IMR-90 (cell line): ENCODE measurements at places on chromosomes 7 and 10. TPM values are rescaled to one million over a fixed set of nuclear protein-coding genes. Genes with fewer than 3 reads are reported as not detected.
A peak's percentile ranks its signal among the peaks of the same experiment; 100 is the strongest.

DNA sequence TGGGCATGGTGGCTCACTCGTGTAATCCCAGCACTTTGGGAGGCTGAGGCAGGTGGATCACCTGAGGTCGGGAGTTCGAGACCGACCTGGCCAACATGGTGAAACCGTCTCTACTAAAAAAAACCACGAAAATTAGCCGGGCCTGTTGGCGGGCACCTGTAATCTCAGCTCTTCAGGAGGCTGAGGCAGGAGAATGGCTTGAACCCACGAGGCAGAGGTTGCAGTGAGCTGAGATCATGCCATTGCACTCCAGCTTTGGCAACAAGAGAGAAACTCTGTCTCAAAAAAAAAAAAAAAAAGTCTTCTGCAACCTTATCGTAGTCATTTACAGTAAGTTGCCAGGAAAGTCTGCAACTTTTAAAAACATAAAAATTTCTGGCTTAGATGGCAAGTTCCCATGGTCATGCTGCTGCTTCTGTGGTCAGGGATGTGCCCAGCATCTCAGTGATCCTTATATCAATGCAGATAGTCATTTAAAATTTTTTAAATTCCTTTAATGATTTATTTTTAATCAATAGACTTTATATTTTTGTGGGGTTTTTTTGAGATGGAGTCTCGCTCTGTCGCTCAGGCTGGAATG lies 15.6 kb downstream of the SUFU start:
- DNase-seq: no peak

SORCS1 gene
- total RNA-seq: under 0.01 TPM in 1 of 2 replicates, not detected in the other

- no peak for DNase-seq
These were observed 55.0 kb downstream of the KIAA1549 start for GRCh38 chr7:138926241-138926612.

EFCAB10 gene
- total RNA-seq: not detected in 2 replicates

DNA sequence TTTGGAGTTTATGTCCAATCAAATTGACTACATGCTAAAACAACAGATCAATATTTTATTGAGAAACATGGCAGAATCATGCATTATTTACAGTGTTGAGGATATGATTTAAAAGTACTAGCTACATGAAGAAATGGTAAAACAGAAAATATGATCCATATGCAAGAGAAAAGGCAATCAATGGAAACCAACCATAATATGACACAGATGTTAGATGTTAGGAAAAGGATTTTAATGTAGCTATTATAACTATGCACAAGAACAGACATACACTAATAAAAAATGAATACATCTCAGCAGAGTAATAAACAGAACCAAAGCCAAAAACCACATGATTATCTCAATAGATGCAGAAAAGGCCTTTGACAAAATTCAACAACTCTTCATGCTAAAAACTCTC lies 166.2 kb upstream of the CACNA2D1 start:
- no peak for DNase-seq

DNA sequence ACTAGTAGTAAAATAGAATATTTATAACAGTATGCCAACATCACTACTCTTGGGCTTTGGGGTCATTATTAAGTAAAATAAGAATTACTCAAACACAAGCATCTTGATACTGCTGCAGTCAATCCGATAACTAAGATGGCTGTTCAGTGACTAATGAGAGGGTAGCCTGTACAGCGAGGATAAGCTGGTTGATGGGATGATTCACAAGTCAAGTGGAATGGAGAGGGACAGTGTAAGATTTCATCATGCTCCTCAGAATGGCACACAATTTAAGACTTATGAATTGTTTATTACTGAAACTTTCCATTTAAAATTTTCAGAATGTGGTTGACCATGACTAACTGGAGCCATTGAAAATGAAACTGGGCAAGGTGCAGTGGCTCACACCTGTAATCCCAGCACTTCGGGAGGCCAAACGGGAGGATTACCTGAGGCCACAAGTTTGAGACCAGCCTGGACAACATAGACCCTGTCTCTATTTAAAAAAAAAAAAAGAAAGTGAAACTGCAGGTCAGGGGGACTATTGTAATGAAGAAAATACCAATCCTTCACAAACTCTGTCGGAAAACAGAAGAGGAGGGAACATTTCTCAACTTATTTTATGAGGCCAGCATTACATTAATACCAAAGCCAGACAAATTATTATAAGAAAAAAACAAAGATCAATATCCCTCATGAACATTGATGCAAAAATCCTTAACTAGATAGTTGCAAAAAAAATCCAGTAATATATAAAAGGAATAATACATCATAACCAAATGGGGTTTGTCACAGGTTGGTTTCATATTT lies 11.2 kb downstream of the AVL9 start:
- DNase-seq: peak; percentile 90

DNA sequence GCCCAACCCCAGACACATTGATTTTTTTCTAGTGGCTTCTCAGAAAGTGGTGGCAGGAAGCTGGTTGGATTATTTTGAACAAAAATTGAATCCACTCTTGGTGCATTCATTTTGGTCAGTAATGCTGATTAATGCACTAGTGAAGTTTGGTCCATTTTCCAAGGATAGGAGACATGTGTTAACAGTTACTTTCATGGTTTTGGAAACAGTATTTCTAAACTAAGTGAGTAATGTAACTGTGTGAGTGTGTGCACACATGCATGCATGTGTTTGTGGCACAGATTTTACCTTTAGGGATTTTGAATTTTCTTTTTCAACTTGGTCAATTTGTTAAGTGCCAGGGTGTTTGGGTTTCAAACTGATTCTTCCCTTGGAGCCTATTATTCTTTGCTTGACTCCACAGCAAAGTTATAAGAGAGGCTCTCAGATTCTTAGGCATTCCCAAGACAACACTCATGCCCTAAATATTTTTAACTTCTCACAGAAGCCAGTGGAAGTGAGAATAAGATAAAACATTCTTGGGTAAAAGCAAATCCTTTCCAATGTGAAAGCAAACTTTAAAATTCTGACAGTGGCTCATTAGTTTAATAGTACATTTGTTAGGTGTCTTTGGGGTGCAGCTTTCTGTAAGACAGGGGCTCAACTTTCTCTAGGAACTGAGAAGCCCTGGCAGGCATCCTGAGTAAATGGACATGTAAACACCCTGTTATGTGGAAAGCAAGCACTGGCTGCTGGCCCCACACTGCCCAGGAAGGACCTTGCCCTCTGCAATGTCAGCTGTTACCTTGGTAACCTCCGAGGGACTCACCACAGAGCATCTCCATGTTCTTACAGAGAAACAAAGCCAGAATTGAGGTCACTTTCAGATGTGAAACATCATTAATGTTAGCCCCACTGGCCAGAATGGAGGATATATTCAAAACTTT lies 68.4 kb downstream of the ASAH2B start:
- DNase-seq: peak; percentile 16

INPP5F gene
- total RNA-seq: 29.6 and 35.3 TPM in 2 replicates

- peak; percentile 49 for DNase-seq
These were observed 46.2 kb downstream of the GPAM start for GRCh38 chr10:112137154-112137987.

CEP41 gene
- total RNA-seq: 11.1 and 12.2 TPM in 2 replicates

POU6F2 gene
- total RNA-seq: not detected in 2 replicates

DNA sequence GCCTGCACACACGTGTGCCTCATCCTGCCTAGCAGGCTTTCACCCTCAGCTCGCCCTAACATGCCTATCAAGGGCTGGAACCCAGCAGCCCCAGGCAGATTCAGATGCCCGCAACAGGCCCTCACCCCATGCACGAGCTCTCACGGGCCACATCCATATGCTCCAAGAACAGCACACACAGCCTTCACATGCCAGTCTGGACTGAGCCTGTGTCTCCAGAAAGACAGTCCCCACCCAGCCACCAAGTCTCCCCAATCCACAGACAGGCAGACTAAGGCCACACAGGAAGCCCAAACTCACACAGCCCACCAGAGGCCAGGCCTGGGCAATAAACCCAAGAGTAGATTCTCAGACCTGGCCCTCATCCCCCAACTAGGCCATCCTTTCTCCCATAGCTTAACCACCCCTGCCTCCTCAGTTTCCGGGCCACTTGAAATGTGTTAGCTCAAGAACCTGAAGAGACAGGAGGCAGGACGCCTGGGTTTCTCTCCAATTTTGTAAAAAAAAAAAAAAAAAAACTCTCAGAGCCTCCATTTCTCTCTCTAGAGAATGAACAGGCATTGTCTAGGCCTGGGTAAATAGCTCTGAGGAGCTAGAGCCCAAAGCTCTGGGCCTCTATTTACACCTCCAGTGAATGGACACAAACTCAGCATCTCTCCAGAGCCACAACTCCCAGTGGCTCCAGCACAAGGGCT lies 6.8 kb downstream of the LDB1 start:
- no peak for DNase-seq

- DNase-seq: no peak
These were observed 139.4 kb downstream of the SKIDA1 start for GRCh38 chr10:21385996-21386585.

- no peak for DNase-seq
These were observed 6.7 kb downstream of the OTUD1 start for GRCh38 chr10:23445591-23445990.

- no peak for DNase-seq
These were observed 17.0 kb downstream of the PKD1L1 start for GRCh38 chr7:47931005-47932004.

ARID5B gene
- 125 and 140 TPM in 2 replicates for total RNA-seq
